ENCODE measurements at places on chromosomes 6 and 20.
A peak's percentile ranks its signal among the peaks of the same experiment; 100 is the strongest.

DNA sequence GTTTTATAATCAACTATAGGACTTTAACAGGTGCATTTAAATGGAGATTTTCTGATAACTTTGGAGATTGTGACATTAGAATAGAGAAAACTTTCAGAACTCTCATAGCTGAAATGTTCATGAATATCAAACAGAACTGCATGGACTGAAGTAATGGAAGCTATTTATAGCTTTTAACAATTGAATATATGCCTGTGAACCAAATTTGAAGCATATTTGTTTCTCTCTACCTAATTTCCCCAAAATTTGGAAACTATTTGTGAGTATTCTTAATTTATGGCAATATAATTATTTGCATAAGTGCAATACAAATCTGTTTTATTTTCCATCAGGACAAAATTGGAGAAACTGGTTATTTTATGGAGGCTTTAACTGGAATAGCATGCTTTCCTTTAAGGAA, 96.6 kb downstream of the PLG start:
- no peak for DNase-seq

- DNase-seq = peak; percentile 59
Measured at GRCh38 chr6:158662954-158663624, 13.2 kb downstream of the SYTL3 start.

DNA sequence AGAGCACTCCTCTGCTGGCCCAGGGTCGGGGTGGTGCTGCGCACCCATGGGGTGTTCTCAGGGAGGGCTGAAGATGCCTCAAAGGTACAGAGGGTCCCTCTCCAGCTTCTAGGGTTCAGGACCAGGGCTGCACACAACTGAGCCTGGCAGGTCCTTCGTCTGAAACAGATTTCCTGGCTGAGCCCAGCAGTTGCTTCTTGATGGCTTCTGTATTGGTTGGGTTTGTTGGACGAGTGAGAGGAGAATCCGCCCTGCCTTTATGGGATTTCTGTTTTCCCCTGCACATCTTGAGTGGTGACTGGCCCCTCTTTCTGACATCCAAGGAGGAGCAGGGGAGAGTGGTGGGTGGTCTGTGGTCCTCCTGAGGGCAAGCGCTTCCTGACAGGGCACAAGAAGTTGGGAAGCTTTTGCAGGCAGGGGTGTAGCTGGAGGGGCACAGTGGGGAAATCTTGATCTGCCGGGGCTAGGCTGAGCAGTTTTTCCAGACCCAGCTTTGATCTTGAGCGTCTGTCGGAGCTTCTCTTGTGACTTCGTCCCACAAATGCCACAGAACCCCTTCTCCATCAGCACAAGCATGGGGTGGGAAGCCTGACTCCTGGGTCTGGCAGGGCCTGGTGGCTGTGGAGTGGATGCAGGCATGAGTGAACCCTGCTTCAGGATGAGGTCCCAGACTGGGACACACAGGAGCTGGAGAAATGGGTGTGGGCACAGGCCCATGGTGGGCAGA, 116.5 kb downstream of the SYNDIG1 start:
- no peak for DNase-seq

DNA sequence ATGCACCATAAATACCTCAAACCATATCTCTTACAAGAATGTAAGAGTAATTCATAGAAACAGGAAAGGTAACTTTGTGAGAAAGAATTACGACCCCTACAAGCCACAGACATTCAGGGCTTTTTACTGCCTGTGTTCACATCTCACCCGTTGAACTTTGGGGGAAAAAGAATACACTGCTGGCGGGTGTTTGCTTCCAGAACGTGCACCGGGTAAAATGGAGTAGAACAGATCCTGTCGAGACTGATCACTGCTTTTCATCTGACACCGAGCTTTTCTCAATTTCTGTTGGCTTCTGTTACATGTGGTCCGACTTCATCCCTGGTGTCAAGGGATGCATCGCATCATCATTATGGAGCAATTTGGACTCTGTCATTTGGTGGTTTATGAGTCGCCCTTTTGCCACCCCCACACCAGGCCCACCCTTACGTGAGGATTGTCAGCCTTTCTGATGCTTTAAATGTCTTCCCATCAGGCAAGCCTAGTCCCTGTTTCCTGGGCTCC, 219.2 kb upstream of the ZFP64 start:
- peak; percentile 87 for DNase-seq

DNA sequence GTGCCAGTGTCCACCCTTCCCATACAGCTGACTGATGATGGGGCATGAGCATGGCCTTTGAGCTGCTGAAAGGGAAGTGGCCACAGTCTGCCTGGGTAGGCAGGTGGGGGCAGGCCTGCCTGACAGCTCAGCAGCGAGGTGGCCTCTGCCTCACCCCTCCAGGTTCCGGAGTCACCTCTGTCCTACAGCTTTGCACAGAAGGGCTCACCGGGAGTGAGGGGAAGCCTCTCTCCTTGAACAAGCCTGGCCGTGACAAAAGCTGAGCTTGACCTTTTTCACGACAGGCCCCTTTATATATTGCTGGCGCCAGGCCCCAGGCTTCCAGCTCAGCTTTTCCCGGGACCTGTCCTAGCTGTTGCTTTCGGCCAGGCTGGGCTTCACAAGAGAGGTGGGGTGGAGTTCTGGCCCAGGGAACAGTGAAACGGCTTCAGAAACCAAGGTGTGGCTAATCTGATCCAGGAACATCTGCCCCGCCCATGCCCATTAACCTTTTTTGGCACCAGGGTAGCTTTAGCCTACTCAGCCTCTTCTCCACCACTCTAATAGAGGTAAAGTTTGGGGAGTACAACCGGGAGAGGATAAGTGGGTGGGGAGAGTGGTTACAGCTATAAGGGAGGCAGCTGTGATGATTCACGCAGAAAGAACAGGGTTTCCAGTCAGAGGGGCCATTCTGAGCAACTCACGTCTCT, 42.9 kb downstream of the C6orf132 start:
- DNase-seq = peak; percentile 72

- no peak for DNase-seq
Measured at GRCh38 chr6:90712114-90712513, 125.2 kb upstream of the MAP3K7 start.

- peak; percentile 18 for DNase-seq
Measured at GRCh38 chr6:152054441-152054840, 247.0 kb downstream of the ESR1 start.

DNA sequence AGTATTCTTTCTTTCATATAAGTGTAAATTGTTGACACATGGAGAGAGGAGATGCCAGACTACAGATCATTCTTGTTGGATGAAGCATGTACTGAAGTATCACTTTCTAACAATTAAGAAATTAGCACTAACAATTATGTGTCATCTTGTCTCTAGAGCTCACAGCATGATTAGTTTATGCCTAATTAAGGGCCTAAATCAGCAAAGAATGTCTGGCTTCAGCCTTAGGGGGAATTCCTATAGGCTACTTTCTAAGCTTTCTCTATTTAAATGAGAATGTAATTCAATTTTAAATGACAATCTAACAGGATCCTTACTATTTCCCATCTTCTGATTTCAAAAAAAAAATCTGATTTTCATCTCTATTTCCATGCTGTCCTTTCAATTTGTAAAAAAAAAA, 371.0 kb downstream of the EPHA7 start:
- DNase-seq = no peak

- peak; percentile 75 for DNase-seq
Measured at GRCh38 chr6:27668442-27669294, 195.8 kb upstream of the ZNF184 start.

Data from fibroblast of skin of right quadriceps (primary cell).